ENCODE measurements at places on chromosomes 2 and 18.

GRCh38 chr2:67032076-67032475 is 365.1 kb upstream of the ETAA1 start:
- no peak for DNase-seq

DNA sequence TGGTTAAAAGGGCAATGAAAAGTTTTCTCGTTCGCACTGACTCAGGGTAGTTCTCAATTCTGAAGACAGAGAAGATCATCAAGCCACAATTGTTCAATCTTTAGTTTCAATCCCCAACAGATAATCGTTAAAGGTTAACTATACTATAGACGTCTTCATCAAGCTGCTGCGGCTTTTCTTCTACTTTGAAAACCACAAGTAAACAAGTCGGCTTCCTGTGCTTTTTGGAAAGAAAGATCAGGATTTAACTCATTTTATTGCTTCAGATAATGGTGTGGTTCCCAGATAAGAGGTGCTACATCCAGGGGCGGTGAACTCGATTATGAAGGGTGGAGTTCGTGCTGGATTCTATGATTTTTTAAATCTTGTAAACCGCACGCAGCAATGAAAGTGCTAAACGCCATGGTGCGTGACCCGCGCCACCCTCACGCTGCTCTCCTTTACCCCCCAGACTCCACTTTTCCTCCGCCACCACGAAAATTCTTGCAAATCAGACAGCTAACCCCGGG is 545 bp upstream of the CDCA7 start:
- DNase-seq, result no peak

DNA sequence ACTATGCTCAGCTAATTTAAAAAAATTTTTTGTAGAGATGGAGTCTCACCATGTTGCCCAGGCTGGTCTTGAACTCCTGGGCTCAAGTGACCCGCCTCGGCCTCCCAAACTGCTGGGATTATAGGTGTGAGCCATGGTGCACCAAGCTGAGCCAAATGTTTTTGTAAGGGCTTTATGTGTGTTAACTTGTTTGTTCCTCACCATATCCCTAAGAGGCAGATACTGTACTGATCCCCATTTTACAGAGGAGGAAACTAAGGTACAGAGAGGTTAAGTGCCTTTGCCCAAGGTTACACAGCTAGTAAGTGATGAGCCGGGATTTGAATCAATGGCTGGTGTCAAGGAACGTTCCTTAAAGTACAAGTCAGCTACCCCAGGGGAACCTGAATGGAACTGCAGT is 85.3 kb upstream of the KLF7 start:
- DNase-seq, result no peak

DNA sequence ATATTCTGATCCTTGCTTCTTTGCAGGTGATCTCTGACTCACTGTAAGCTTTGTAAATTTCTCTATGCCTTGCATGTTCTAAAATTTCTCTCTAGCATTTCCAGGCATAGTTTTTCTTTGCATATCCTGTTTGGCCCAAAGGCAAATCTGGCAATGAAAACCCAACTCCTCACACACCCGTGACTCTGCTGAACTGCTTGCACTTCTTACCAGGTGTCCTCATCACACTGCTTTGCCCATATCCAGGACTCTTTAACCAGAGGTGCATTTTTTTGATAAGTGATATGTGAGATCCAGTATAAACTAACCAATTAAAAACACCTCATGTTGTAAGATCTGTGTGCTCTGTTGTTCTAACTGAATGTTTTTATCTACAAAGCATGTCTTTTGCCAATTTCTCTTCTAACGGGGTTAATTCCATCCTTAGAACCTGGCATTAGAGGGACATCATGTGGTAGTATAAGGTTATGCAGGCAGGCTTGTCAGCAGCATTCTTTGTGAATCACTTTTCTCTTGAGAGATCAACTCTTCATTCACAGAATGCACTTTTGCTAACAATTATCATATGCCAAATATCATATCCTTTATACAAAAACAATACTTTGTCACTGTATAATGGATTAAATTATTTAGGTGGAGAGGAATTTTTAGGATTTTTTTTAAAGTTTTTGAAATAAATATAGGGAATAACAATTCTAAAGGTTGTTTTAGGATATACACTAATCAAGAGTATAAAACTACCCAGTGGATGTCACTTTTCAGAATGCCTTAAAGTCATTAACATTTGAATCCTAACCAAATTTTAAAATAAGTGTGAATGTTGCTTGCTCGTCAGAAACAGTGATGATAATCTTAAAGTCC is 20.8 kb upstream of the TMX3 start:
- peak; percentile 52 for DNase-seq

GRCh38 chr2:187299122-187299906 is 148.7 kb downstream of the CALCRL start:
- DNase-seq, result no peak

GRCh38 chr2:19359456-19359855 is 1.0 kb upstream of the OSR1 start:
- DNase-seq, result no peak

DNA sequence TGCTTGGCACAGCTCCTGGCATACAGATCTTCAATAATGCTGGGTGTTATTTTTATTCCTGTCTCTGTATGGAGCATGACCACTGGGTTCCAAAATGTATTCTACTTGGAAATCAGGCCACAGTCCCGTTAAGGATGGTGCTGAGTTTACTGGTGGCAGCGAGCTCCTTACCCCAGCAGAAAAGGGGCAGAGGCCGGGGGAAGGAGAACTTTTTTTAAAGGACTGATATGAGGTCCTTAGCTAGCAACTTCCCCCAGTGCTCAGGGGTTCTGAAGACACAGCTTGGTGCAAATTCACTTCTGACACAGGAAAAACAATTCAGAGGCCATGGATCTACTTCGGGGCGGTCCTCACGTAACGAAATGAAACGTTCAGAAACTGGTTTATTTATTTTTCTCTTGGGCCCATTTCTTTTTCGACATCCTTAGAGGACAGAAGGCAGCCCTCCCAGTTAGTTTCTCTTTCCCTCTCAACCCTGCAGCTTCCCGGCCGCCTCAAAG is 872 bp downstream of the RDH14 start:
- DNase-seq, result no peak

DNA sequence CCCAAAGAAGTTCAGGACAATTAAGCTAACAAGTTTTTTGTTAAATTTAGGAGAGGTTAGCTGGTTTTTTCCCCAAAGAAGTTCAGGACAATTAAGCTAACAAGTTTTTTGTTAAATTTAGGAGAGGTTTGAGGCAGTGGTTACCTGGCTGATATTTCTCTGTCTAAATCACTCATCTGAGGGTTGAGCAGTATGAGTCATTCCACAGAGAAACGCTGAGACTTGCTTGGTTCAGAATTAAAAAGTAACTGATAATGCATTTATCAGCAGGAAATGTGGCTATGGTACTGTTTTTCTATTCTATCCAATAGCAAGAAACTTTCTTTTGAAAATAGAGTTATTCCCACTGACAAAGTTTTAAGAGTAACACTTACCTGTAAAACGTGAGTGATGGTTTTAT is 22.8 kb upstream of the KIDINS220 start:
- no peak for DNase-seq
